ENCODE measurements at places on chromosomes 4 and X.

DNA sequence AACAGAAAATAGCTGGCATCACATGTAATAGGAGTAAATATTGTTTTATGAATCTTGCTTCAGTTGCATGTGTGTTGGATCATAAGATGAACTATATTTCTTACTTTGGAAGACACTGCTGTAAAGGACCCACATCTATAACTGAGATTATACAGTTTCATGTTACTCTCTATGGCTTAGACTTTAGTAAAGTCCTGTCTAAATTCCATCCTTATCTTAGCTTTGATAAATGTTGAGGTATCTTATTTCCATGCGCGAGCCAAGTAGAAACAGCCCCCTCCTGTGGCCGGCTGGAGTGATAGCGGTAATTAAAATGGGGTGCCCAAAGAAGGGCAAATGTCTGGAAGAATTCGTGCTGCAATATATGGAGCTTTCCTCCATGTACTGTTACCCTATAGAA is 43.0 kb downstream of the CCDC158 start:
- DNase-seq: no peak

GRCh38 chr4:111943796-111944203 is 201.5 kb upstream of the FAM241A start:
- no peak for DNase-seq

GRCh38 chr4:77308843-77309242 is 151.8 kb downstream of the CCNG2 start:
- DNase-seq: no peak

DNA sequence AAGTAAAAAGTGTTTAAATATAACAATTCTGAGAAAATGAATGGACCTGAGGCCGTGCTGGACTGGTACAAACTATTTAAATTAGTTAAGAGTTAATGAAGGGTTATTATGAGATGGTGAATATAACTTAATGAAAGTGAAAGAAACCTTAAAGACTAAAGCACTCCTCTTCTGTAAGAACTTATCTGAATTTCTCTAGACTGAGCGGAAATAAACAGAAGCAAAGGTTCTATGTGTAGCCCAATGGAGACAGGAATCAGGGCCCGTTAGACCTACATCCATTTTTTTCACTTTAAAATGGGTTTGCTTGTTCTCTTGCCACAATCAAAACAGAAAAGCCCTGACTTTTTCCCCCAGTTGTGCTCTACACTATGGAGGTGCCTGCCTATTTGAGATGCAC is 14.9 kb downstream of the AMMECR1 start:
- no peak for DNase-seq

DNA sequence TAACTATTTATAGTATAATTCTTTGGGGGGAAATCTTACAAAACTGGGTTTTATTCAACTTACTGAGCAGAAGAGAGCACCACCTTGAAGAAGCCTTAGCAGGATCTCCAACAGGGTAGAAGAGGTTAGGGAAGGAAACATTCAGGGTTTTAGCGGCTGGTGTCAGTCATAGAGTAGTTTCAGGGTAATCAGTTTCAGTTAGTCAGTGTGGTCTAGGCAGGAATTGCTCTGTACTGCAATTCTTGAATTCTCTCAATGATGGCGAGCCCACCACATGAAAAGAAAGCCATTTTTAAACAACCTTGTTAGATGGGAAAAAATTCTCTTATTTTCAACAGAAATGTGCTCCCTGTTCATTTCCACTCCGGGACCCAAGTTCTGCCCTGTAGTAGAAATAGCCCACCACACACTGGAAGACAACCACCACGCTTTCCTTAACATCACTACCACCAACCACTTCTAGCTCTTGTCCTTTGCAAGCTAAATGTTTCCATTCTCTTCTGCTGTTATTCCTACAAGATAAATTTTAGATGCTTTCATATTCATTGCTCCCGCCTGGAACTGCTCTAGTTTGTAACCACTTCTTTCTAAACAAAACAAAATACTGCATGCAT is 25.9 kb downstream of the COL25A1 start:
- no peak for DNase-seq

DNA sequence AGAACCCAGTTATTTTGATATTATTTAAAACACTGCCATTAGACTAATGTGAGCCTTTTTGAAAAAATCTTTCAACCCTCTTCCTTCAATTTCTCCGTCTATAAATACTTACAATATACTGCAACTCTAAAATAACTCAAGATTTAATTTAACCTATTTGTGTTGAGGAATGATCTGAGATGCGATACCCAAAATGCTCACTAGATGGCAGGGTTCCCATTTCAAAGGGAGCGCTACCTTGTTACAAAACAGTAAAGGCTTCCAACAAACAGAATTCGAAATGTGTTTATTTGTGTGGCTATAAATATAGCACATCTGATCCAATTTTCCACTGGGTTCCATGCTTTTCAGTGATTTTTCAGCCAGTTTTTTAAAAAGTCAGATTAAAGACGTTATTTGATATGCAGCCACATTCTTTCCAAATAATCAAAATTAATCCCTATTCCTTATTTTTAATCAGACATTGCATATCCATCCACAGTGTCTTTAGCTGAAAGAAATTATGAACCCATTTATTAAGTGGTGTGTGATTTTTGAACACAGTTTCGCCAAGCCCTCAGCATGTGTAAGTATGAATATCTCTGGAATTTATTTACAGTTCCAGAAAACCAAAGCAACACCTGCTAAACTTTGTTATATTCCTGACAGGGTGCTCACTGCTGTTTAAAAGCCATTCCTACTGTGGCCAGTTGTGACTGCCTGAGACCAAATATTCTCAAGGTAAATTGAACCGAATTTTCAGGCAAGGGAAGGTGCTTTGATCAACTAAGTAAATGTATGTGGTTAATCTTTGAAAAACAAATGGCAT is 668.0 kb upstream of the LCORL start:
- DNase-seq: peak; percentile 81

- peak; percentile 66 for DNase-seq
These were observed 344.1 kb upstream of the GATB start for GRCh38 chr4:152104901-152105357.

DNA sequence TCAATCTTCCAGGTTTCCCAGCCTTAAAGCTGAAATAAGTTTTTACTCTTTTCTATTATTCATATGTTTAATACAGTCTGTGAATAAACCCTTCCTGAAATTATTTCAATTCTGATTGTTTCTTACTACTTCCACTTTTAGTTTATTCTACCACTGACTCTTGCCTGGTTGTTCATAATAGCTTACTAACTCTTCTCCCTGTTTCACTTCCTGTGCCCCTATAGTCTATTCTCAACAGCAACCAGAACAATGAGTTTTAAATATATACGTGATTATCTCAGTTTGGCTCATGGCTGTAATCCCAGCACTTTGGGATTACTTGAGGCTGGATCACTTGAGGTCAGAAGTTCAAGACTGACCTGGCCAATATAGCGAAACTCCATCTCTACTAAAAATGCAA is 408.0 kb upstream of the SPOCK3 start:
- no peak for DNase-seq

DNA sequence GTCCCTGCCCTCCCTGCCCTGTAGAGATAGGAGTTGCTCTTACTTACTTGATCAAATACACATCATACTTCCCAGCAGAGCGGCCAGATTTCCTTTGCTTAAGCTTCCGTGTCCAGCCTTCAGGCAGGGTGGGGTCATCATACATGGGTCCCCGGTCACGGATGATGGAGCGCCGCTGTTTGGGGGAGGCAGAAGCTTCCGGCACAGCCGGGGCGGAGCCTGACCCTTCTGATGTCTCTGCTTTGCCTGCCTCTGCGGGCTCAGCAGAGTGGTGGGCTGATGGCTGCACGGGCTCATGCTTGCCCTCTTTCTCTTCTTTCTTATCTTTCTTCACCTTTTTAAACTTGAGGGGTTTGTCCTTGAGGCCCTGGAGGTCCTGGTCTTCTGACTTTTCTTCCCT is 12.5 kb upstream of the IRAK1 start:
- DNase-seq: no peak

GRCh38 chrX:924017-924416 is 288.4 kb downstream of the CRLF2 start:
- DNase-seq: no peak

GRCh38 chr4:77734928-77735327 is 84.2 kb downstream of the CNOT6L start:
- DNase-seq: no peak

DNA sequence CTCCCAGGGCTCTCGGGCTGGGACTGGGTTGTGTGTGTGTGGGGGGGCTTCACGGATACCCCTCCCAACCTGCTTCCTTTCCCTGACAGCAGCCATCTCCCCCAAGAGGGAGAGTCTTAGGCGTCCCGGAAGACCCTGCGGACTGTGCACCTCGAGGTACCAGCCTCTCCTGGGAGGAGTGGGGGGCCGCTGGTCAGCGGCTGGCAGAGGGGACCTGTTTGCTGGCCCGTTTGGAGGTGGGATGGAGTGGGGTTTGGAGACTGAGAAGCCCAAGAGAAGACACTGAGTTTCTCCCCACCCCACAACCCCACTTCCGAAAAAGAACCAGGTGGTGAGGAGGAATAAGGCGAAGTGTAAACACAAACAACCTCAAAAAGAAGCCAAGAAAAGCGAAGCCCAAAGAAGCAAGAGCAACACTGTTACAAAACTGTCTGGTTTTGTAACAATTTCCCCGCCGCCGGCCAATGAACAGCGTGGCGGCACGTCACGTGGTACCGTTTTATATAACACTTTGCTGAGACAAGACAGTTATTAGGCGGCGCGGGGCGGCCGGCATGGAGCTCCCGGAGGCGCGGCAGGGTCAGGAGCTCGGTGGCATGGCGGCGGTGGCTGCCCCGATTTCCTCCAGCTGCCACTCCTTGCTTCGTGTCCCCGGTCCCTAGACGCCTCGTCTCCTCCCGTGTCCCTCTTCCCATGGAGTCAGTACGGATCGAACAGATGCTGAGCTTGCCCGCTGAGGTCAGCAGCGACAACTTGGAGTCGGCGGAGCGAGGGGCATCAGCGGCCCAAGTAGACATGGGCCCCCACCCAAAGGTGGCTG is at the start of gene LONRF3:
Gene LONRF3, plus strand, starts transcription at position 531 of the 820 bp plus-strand sequence. Its CDS starts 163 bp downstream, at position 694.
- DNase-seq: peak; percentile 69

- no peak for DNase-seq
These were observed 58.2 kb downstream of the RAB40AL start for GRCh38 chrX:102995316-102995715.

DNA sequence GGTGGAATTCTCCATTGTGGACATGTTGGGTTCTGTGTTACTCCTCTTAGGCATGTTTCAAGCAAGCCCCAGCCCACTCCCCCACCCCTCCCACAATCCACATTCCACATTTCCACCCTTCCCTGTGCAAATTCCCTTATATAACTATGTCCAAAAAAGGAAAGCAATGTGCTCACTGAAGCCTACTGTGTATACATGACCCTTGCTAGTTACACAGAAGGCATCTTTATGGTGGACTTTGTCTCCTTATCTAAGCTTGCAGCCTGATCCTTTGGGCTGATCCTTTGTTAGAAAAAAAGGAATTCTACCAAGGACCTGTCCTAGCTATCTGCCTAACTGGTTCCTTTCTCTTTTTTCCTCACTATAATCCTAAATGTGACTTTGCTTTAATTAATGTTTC is 796.8 kb downstream of the NLGN4X start:
- DNase-seq: no peak

- no peak for DNase-seq
These were observed 2.9 kb downstream of the SOX3 start for GRCh38 chrX:140501940-140502468.

- no peak for DNase-seq
These were observed 5.3 kb upstream of the STBD1 start for GRCh38 chr4:76301068-76301774.

- no peak for DNase-seq
These were observed 60.7 kb downstream of the IL15 start for GRCh38 chr4:141697116-141697515.

DNA sequence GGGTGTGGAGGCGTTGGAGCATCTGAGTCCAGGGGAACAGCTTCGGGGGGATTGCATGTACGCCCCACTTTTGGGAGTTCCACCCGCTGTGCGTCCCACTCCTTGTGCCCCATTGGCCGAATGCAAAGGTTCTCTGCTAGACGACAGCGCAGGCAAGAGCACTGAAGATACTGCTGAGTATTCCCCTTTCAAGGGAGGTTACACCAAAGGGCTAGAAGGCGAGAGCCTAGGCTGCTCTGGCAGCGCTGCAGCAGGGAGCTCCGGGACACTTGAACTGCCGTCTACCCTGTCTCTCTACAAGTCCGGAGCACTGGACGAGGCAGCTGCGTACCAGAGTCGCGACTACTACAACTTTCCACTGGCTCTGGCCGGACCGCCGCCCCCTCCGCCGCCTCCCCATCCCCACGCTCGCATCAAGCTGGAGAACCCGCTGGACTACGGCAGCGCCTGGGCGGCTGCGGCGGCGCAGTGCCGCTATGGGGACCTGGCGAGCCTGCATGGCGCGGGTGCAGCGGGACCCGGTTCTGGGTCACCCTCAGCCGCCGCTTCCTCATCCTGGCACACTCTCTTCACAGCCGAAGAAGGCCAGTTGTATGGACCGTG is 2.2 kb downstream of the AR start:
- DNase-seq: no peak

DNA sequence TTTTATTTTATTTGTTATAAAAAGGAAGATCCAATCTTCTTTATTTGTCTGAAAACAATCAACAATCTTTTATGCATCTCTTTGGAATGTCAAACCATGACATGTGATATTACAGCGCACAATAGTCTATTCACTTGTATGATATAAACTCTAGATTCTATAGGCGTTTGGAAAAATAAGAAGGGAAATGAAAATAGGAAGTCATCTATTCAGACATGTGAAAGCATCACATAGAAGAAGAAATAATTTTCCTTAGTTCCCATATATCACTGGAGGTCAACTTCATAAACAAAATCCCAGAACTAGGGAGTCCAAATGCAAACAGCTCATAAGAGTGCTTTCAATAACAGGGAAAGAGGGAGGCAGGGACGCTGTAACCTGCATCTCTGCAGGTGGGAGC is 139.5 kb upstream of the RASGEF1B start:
- DNase-seq: no peak

- peak; percentile 73 for DNase-seq
These were observed 46.3 kb downstream of the STARD8 start for GRCh38 chrX:68693481-68694434.

- no peak for DNase-seq
These were observed 91.1 kb upstream of the TBL1X start for GRCh38 chrX:9373789-9374188.

GRCh38 chr4:1371176-1372165 is 24.5 kb downstream of the UVSSA start:
- no peak for DNase-seq

- DNase-seq: no peak
These were observed 14.4 kb downstream of the MCUB start for GRCh38 chr4:109574443-109574850.

- DNase-seq: peak; percentile 50
These were observed 389.4 kb downstream of the GALNTL6 start for GRCh38 chr4:172202480-172203076.

GRCh38 chrX:150731795-150732194 is 38.6 kb downstream of the MTMR1 start:
- DNase-seq: peak; percentile 44

- DNase-seq: no peak
These were observed 108.1 kb downstream of the MID1 start for GRCh38 chrX:10512258-10512657.

GRCh38 chr4:26751838-26752237 is 108.8 kb upstream of the STIM2 start:
- no peak for DNase-seq
